HepG2 (cell line): ENCODE measurements at places on chromosomes 2 and 18. TPM values are rescaled to one million over a fixed set of nuclear protein-coding genes. Genes with fewer than 3 reads are reported as not detected.

The ANTXR1 gene
- total RNA-seq = 9.2 and 12.7 TPM in 2 replicates

The TDRD15 gene
- total RNA-seq = 0.28 and 0.29 TPM in 2 replicates

The RFTN2 gene
- total RNA-seq = not detected in 2 replicates

The SLC40A1 gene
- 10.6 and 19.2 TPM in 2 replicates for total RNA-seq

The NOTO gene
- total RNA-seq = not detected in 2 replicates

GRCh38 chr2:174836377-174836994 is 72.2 kb upstream of the CHRNA1 start:
- no peak overlapping the region for H3K4me3 ChIP-seq
- no peak for DNase-seq
- no peak overlapping the region for H3K27ac ChIP-seq
- no peaks in the 10 kb centered on the region for H3K4me1 ChIP-seq

DNA sequence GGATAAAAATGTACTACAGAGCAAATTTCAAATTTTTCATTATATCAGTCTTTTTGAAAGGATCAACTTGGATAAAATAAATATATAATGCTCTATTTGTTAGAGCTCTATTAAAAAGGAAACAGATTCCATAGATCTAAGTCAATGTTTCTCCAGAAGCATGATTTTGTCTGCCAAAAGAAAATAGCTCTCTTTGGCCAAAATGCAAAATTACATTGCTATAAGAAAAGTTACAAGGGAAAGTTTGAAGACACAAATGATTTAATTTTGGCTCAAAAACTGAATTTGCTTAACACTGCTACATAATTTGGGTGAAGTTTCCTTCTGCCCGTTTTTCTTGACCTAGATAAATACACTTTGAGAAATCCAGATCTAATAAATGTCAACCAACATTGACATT is 15.7 kb downstream of the C2orf69 start:
- peaks cover 38% of the 10 kb centered on the region for H3K36me3 ChIP-seq
- no peaks in the 10 kb centered on the region for H3K4me1 ChIP-seq
- H3K27ac ChIP-seq = no peak overlapping the region
- DNase-seq = no peak
- no peaks in the 10 kb centered on the region for H3K27me3 ChIP-seq
- no peak overlapping the region for H3K4me3 ChIP-seq

DNA sequence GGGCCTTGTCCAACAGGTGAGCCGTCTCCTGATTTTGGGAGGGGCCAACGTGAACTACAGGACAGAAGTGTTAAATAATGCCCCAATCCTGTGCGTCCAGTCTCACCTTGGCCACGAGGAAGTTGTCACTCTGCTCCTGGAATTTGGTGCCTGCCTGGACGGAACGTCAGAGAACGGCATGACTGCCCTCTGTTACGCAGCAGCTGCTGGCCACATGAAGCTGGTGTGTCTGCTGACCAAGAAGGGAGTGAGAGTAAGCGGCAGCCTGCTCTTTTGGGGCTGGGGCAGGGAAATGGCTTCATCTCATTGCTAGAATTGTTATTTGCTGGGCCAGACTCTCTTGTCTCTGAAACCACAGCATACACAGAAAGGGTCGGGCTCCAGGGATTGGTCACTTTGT is 92.3 kb downstream of the WDSUB1 start:
- no peaks in the 10 kb centered on the region for H3K4me1 ChIP-seq
- no peak for DNase-seq
- no peak overlapping the region for H3K4me3 ChIP-seq
- H3K27ac ChIP-seq = no peak overlapping the region
- no peaks in the 10 kb centered on the region for H3K27me3 ChIP-seq

- H3K27me3 ChIP-seq = no peaks in the 10 kb centered on the region
- H3K36me3 ChIP-seq = peaks cover 4% of the 10 kb centered on the region; the same call in 2 of the 3 replicates
- DNase-seq = no peak
- peaks cover 30% of the 10 kb centered on the region for H3K4me1 ChIP-seq
- H3K27ac ChIP-seq = no peak overlapping the region
- H3K4me3 ChIP-seq = no peak overlapping the region
These were observed 9.2 kb downstream of the CCNYL1 start for GRCh38 chr2:207720517-207721187.

DNA sequence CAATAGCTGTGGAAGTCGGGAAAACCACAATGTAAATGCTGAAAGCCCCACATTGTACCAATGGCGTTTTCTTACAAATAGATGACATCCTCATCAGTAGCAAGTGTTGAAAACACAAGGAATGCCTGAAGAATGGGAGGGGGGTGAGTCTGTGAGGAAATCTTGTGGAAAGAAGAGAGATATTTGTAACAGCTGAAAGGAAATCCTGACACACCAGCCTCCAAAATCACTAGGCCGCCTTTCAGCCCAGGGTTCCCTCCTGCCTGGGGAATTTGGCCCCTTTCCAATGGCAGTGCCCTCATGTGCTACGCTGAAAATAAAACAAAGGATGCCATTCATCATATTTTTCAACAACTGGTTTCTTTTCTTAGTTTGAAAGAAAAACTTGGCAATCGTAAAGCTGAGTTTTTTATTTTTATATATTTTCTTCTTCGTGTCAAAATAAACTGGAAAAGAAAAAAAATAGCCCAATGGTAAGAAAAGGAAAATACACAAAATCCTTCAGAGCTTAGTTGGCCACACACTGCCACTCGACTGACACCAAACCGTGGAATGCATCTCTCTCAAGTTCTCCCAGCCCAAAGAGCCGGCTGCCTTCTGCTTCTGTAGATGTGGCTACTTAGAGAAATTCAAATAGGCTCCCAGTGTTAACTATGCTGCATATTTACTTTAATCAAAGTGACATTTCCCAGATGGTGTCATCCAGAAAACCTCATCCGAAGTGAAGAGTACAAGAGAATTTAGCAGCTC is 52.0 kb downstream of the FTCDNL1 start:
- H3K27me3 ChIP-seq = no peaks in the 10 kb centered on the region
- DNase-seq = no peak
- no peaks in the 10 kb centered on the region for H3K36me3 ChIP-seq
- H3K27ac ChIP-seq = no peak overlapping the region
- no peaks in the 10 kb centered on the region for H3K4me1 ChIP-seq

GRCh38 chr2:64979744-64980143 is 9.5 kb upstream of the SLC1A4 start:
- no peaks in the 10 kb centered on the region for H3K27me3 ChIP-seq
- no peak overlapping the region for H3K27ac ChIP-seq
- H3K36me3 ChIP-seq = no peaks in the 10 kb centered on the region
- no peak overlapping the region for H3K4me3 ChIP-seq
- peaks cover 72% of the 10 kb centered on the region for H3K4me1 ChIP-seq

DNA sequence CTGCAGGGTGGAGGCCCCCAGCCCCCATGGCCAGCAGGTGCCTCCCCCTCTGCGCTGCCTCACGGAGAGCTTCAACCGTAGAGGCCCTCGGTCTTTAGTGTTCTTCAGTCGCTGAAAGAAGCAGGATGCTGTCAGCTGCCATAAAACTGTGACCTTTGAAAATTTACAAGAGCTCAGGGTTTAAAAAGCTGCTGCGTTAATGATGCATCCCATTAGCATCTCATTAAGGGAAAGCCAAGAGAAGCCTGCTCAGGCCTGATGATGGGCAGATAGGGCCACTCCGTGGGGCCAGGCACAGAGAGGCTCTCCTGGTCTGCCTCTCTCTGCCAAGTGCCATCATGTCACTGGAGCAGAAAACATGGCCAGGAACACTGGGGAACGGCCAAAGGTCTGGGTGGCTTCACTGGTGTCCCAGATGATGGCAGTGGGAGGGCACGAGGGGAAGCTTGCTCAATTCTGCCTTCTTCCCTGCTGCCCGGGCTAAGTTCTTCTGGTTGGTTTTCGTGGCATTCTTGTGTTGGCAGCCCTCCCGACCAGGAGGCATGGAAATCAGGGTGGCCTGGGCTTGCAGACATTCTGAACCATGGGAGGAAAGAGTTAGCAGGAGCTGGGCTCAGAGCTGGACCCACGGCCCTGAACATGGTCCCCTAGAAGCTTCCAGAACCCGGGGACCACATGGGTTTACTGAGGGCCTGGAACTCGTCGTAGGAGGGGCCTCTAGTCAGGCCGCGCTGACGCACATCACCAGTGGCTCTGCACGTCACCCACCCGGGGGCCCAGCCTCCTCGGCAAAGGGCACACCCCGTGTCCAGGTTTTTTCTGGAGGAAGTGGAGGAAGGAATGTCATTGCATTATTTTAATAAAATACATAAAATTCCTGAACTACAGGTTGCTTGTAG is 250.7 kb downstream of the KLHL29 start:
- peaks cover 3% of the 10 kb centered on the region; the same call in 1 of the 2 replicates for H3K27me3 ChIP-seq
- no peaks in the 10 kb centered on the region for H3K4me1 ChIP-seq
- no peak for DNase-seq
- H3K27ac ChIP-seq = no peak overlapping the region
- no peaks in the 10 kb centered on the region for H3K36me3 ChIP-seq

- no peaks in the 10 kb centered on the region for H3K36me3 ChIP-seq
- H3K4me1 ChIP-seq = no peaks in the 10 kb centered on the region
- H3K27me3 ChIP-seq = no peaks in the 10 kb centered on the region
- H3K27ac ChIP-seq = no peak overlapping the region
- DNase-seq = no peak
These were observed 253.0 kb upstream of the CNTNAP5 start for GRCh38 chr2:123771928-123772632.
